ENCODE measurements at places on chromosomes 5 and 9. TPM values are rescaled to one million over a fixed set of nuclear protein-coding genes. Genes with fewer than 3 reads are reported as not detected.

SHROOM1 gene
- total RNA-seq, result 3.8 TPM

C9 gene
- not detected for total RNA-seq

PCDHB13 gene
- 4.3 TPM for total RNA-seq

LRRC19 gene
- not detected for total RNA-seq

EDIL3 gene
- total RNA-seq, result 9.8 TPM

CCDC187 gene
- total RNA-seq, result 15.7 TPM

GARIN3 gene
- not detected for total RNA-seq

BRINP1 gene
- not detected for total RNA-seq

CD72 gene
- 0.28 TPM for total RNA-seq

GMCL2 gene
- total RNA-seq, result not detected

DPH7 gene
- total RNA-seq, result 29.7 TPM

MPDZ gene
- 45.3 TPM for total RNA-seq

INSL4 gene
- total RNA-seq, result not detected

PPP3R2 gene
- total RNA-seq, result not detected

AFAP1L1 gene
- 15.5 TPM for total RNA-seq

DYNC2I2 gene
- 28.2 TPM for total RNA-seq

TLX3 gene
- total RNA-seq, result not detected

DNA sequence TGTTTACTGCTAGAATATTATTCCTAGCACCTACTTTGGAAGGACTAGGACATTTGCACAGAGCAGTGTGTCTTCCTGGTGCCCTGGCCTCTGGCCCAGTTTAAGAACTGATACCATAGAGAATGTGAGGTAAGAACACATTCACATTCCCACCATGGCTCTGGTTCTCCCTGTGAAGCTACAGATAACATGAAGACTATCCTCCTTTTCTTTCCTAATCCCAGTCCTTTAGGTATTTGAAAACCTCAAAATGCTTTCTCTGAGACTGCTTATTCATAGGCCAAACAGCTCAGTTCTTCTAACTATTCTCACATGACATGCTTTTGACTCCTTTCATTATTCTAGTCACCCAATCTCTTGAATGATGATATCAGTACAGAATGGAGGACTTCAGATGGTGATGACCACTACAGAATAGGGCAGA, 11.9 kb downstream of the FAM219A start:
- DNase-seq, result no peak

GRCh38 chr5:116038817-116039216, 6.5 kb downstream of the ARL14EPL start:
- no peak for DNase-seq

DNA sequence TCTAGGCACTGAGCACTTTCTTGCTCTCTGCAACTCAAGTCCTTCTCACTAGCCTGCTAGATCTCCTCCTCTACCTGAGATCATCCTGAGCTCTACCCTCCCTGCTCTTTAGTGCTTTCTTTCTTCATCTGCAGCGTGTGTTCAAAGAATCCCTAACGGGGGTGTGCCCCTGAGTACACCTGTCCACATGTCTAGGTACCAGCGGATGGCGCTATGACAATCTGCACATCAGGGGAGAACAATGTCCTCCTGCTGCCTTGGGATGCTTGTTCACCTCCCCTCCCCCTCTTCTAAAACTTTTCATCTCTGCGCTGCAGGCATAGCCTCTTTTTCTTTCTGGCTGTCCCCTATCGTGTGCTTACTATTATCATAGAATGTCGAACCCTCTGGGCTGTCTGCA, 42.7 kb downstream of the PTPN3 start:
- DNase-seq, result no peak

DNA sequence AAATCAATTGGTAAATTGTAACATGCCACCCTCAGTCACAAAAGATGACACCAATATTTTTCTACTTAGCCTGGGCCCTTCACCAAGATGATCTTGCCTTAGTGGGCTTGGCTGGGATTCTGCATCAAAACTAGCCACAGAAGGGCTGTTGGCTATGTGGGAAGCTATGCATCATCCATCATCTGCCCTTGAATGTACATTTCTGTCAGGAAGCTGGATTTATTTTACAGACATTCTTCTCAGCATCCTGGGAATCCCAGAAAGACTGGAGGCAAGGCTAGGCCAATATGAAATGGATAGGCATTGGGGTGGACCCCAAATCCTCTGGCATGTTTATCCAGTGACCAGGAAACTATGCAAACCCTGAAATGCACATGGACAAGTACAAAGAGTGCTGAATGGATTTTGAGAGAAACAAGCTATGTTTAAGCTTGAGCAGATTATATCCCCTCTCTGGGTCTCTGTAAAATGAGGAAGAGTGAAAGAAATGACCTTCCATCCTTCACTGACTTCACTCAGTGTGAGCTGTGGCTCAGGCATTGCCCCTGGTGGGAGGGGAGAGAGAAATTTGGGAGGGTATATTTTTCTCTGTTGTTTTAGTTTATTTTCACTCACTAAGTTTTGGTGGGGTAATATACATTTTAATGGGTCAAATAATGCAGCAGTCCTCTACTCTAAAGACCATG, 283.6 kb downstream of the EBF1 start:
- no peak for DNase-seq

DNA sequence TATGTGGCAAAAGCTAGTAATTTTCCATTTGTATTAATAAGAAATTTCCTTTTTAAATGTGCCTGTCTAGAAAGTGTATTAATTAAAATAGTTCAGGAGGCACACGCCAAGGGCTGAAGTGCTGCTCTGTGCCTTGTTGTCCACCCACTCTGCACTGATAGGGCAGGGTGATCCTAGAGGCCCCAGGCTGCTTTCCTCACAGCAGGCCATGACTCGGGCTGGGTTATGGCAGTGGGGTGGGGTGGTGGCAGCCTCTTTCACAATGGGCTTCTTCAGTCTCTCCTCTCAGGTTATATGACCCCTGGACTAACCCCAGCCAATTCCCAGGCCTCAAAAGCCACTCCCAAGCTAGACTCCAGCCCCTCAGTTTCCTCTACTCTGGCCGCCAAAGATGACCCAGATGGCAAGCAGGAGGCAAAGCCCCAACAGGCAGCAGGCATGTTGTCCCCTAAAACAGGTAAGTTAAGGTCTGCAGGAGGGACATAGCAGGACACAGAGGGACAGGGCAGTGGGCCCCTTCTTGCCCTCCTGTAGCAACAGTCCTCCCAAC, 19.5 kb downstream of the CD74 start:
- no peak for DNase-seq

GRCh38 chr5:175751369-175751768, 93.5 kb downstream of the HRH2 start:
- DNase-seq, result no peak

DNA sequence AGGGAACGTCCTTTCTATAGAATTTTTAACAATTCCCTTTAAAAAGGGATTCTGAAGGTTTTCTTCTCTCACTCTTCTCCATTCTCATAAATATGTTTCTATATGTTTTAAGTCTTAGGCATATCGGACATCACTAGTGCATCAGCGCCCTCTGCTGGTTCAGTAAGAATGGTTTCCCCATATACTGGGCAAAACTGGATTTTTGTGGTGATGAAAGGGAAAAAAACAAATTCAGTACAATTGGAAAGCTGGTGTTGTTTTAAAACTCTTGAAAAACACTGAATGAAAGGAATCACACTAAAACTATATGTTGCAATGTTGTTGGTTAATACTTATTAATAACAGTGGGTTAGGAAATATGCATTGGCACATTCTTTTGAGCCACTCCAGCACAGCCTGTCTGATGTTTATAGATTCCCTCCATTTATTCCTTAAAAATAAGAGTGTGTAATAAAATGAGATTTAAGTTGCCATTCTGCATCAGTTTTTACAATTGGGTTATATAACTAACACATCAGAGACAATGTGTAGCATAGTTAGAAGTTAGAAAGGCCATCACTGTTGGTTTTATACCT, 15.8 kb downstream of the CWC27 start:
- DNase-seq, result peak; percentile 77

GRCh38 chr9:126125577-126125976, 201.1 kb upstream of the MVB12B start:
- DNase-seq, result peak; percentile 33

- DNase-seq, result no peak
Measured at GRCh38 chr5:141692919-141693725, 11.1 kb upstream of the ARAP3 start.

DNA sequence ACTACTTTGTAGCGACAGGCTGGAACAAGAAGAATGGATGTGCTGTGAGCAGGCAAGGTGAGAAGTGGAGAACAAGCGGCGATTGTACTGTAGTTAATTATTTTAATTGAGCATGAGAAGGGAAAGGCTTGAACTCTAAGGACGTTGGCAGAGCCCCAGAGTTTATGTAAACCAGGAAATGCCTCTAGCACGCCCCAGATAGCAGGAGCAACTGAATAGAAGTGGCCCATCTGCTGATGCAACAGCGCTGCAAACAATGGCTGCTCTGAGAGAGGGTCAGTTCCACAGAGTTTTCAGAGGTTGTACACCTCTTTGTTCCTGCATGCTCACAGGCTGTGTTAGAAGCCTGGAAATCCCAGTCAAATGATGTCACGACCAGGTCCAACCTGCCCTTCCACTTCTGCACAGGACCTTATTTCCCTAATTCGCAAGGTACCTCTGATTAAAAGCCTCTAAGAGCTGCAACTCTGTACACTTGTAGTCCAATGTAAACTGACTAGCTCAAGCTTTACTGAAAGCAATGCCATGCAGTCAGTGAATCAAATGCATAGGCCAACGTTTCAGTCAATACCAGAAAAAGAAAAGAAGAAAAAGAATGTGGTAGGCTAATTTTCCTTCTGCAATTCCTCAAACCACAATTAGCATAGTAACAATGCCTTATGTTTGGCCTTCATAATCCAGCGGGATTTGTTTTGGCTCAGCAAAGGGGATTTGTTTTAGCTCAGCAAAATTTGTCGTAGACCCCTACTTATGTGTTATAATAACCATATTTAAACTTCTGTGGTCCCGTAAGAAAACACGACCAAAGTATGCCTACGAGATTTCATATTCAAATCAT, 119.6 kb upstream of the RETREG1 start:
- DNase-seq, result no peak

GRCh38 chr5:124602925-124603650, 143.4 kb downstream of the ZNF608 start:
- no peak for DNase-seq

GRCh38 chr5:119338326-119338946, 17.4 kb upstream of the TNFAIP8 start:
- DNase-seq, result no peak

DNA sequence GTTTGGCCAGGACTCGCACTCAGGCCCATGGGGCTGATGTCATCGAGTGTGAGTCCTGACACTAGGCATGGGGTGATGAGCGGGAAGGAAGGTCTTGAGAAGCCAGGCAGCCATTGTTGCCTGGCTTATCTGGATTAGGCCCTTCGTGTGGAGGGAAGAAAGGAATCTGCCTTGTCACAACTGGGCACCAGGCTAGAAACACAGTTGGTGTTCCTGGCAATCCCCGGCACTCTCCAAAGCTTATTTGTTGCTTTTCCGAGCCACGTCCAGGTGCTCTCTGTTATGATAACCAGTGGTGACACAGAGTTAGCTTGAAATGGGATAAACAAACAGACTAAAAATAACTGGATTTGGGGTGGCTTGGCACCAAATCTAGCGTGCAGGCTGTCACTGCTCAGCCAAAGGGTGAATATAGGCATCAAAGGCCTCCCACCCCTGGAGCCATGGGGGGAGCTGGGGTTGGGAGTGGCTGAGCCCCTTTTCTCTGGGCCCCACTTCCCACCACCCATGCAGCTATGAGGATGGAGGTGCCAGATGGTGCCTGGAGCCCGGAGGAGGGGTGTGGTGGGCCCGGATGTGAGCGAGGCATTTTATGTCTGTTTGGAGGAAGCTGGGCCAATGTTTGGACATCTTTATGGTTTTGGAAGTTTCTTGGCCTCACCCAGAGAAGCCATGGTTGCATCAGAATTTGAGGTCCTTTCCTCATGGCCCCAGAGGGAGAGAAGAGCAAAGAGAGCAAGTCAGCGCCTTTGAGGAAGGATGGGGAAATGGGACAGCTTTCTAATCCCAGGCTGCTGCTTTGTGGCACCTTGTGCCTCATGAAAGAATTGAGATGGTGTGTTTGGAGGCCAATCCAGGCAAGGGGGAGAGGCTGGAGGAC, 98.0 kb upstream of the PITX1 start:
- DNase-seq, result no peak

DNA sequence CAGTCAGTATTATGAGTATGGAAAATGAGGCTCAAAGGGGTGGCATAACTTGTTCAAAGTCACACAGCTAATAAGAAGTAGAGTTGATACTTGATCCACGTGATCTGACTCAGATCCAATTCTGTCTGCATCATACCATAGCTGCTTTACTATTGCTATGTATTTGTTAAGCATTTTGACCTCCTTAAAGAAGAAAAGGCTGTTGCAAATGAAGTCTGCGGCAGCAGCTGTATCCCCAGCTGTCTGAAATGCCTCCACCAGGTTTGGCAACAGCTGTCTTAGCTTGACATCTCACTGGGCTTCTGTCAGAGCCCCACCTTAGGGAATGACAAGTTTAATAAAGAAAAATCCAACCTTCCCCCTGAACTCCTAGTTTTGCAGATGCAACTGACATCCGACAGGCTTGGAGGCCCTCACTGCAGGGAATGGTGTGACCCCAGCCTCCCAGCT, 75.6 kb upstream of the SLC44A1 start:
- no peak for DNase-seq

GRCh38 chr5:76765249-76765648, 49.3 kb downstream of the F2R start:
- no peak for DNase-seq

GRCh38 chr9:133352635-133353340, 3.5 kb downstream of the SURF1 start:
- DNase-seq, result no peak

DNA sequence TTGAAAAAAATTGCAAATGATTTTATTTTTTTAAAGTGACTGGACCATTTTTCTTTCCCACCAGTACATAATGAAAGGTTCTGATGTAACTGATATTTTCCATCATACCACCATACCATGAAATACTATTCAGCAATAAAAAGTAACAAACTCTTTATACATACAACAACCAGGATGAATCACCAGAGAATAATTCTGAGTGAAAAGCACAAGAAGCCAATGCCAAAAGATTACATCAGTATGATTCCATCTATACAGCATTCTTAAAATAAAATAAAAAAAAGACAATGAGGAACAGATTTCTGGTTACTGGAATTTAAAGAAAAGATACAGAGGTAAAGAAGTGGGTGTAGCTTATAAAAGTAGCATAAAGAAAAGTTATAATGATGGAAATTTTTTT, 423.7 kb upstream of the ST8SIA4 start:
- no peak for DNase-seq
